ENCODE measurements at places on chromosomes 16 and 17.

DNA sequence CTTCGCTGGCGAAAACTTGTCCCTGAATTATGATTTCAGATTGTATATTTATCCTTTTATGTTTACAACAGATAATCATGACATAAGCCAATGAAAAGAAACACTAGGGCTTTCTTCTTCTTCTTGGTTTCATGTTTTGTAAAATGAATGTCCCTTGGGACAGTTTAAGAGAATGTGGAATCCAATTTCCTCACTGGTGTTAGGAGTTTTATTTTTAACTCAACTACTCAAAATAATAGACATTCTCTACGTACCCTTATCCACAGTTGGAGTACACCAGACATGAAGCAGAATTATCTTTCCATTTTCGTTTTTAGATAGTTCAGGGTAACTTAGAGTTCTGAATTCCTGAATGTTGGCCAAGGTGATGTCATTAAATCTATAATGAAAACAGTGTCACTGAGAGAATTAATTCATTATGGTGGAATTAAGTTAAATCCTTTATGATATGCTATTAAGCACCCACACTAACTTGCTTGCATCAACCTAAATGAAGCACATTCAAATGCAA, 43.4 kb downstream of the IRX6 start:
- no peak for DNase-seq

DNA sequence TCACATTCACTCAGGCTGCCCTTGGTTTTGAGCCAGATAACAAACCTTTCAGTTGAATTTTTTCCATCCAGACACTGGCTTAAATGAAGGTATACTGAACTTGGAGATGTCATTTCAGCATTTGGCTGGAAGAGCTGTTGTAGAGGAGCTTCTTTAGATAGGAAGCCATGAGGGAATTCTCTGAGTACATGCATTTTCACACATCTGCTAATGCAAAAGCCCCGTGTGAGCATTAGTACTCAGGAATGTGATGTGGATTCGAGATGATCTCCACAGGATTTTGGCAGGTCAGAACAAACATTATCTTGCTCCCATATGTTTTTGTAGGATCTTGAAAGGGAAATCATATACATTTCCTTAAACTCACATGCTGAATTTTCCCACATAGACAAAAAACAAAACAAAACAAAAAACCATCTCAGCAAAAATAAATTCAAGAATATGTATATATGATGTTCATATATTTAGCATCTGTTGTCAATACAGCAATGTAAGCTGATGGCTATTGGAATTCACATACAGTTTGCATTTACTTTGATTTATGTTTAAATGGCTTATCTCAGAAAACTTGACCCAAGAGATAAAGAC, 277.2 kb upstream of the TBX2 start:
- DNase-seq, result no peak

DNA sequence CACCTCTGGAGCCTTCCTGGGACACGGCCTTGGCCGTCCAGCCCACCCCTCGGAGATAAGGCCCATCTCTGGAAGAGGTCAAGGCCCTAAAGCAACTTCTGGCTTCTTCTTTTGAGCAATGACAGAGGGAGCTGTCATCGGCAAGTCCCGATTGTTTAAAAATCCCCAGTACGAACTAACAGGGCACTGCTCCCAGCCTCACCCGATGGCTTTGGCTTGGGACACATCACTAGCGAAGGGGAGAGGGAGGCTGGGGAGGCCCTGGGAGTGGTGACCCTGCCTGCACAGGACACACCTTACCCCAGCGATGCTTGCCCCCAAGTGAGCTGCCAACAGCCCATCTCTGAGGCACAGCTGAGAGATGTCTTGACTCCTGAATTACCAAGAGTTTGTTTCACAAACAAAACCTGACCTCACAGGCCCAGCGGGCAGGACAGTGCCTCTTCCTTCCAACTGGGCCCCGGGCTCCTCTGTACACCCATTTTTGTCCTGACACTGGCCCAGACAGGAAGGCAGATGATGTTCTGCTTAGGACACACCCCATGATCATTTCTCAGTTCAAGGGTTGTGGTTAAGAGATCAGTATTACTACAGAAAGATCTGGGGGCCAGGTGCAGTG, 4.8 kb downstream of the SYNGR2 start:
- DNase-seq, result peak; percentile 42

DNA sequence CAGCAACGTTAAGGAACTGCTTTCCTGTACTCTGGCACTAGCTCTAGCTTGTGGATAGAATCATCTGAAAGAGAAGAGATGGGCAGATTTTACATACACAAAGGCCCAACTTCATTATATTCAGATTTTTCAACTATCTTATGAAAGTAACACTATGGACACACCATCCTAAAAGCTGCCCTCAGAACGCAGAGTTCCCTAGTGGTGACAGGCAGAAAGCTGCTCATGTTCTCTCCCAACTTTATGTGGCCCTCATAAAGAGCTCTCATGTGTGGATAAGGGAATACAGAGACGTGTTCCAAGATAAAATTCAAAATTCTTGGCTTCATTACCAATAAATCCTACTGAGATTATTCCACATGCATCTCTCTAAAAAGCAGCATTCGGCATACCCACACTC, 1.5 kb downstream of the CFAP20 start:
- DNase-seq, result no peak

DNA sequence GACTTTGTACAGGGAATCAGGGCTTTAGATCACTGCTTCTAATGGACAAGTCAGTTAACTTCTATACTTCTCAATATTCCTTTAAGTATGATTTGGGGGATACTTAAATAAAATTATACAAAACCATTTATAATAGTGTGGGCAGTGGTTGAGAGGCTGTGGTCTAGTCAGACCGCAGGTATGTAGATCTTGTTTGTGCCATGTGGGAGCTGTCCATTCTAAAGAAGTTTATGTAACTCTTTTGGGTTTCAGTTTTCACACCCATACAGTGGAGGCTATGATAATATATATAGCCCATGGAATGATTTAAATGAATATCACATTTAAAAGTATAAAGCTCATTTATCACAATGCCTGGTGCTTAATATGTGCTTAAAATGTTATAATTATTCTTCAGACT, 654.3 kb upstream of the KIF2B start:
- no peak for DNase-seq

DNA sequence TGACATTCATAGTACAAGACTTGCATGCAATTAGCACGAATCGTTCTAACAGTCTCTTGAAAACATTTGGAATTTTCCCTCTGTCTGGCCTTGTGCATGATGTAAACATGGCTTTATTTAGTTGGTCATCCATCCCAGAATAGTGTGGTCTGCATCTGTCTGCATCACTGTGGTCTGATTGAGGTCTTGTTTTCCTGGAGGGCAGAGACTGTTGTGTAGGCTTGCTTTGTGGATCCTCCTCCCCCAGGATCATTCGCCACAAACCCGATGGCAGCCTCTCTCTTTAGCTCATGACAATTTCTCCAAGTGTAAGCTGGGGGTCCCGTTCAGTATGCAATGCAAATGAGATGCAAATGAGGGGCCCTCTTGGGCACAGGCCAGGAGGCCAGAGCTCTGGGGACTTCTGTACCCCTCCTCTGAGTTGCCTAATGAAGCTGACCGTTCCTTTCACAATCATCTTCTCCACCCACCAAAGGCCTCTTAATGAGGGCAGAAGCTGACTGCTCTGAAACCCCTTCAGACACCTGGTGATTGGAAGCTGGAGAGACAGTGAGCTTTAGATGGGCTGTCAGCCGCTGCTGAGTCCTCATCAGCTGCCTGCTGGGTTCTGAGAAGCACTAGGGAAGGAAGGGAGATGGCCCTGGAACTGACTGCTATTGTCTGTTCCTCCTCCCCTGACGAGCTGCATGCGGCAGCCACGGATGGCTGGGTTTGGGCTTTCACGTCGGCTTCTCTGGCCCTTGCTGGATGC, 201.2 kb upstream of the CACNG3 start:
- DNase-seq, result no peak

DNA sequence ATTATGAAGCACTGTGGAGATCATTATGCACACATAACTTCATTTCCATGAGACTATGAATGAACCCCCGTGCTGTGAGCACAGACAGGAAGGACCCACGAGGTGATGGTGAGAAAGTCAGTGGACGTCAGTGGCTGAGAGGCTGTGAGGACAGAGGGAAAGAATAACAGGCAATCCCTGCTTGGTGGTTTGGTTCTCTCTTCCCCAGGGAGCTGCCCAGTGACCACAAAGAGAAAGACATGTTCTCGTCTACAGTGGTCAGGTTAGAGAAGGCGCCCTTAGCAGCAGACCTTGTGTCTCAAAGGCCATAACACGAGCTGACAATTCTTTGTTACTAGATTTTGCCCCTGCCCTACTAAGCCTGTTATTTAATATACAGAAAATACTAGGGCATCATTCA, 609.2 kb downstream of the TOX3 start:
- no peak for DNase-seq

DNA sequence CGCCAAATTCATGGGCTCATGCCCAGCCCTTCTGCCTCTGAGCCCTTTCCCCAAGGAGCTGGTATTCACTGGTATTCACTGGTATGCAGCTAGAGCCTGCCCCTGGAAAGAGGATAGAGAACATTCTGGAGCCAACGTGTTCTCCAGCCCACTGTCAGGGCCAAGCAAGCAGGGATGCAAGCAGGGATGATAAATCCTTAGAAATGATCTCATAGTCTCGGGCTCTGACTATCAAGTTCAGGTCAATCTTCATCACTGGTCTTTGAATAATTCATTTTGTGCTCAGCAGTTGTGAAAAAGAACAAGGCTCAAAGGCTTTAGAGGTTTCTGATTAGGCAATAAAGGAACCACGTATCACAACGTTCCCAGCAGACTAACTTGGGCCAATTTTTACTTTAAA, 57.3 kb downstream of the CACNG5 start:
- no peak for DNase-seq

GRCh38 chr16:718922-719321, 2.0 kb upstream of the ANTKMT start:
- DNase-seq, result no peak

DNA sequence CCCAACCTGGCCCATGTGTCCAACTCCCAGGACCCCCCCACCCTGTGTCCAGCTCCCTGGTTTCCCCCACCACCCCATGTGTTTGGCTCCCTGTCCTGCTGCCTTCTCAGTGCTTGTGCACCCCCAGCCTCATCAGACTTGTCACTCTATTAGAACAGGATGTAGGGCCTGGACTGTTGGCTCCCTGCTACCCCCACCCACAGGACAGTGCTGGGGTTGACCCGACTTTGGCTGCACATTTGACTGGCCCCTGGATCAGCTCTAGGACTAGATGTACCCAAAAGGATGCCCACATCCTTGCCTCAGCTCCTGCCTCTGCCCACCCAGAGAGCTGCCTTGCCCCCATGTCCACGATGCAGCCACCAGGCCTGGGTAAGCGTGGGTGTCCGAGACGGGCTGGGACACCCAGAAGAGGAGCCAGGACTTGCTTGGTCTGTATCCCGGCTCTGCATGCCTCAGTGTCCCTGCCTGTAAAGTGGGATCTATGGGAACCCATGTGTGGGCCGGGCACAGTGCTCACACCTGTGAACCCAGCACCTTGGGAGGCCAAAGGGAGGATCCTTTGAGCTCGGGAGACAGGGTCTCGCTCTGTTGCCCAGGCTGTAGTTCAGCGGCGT, 1.5 kb upstream of the CCDC57 start:
- DNase-seq, result no peak

- DNase-seq, result peak; percentile 61
These were observed 471.6 kb downstream of the SOX9 start for GRCh38 chr17:72592242-72592966.

DNA sequence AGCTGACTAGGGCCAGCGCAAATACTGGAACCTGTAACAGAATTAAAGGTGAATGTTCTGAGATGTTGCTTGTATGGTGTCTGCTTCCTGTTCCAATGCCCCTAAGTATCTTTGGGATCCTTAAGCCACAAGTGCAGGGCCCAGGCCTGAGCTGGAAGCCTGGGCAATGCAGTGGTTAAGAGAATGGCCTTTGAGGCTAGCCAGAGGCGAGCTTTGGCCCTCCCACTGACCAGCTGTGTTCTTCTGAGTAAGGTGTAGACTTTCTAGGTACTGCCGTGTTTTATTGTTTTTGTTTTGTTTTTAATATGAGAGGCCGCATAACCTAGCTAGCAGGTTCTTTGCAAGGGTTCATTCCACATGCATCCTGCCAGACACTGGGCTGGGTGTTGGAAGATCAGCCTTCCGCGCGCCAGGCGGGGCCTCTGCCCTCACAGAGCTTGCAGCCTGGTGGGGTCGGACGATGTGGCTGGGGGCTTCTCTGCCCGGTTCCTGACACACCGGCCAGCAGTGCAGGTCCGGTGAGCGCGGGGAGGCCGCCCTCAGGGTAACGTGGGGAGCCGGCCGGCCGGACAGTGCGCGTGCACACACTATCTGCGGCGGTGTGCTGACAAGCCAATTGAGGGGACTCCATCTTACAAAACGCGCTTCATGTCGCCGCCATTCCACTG, 551 bp upstream of the MLX start:
- DNase-seq, result no peak

DNA sequence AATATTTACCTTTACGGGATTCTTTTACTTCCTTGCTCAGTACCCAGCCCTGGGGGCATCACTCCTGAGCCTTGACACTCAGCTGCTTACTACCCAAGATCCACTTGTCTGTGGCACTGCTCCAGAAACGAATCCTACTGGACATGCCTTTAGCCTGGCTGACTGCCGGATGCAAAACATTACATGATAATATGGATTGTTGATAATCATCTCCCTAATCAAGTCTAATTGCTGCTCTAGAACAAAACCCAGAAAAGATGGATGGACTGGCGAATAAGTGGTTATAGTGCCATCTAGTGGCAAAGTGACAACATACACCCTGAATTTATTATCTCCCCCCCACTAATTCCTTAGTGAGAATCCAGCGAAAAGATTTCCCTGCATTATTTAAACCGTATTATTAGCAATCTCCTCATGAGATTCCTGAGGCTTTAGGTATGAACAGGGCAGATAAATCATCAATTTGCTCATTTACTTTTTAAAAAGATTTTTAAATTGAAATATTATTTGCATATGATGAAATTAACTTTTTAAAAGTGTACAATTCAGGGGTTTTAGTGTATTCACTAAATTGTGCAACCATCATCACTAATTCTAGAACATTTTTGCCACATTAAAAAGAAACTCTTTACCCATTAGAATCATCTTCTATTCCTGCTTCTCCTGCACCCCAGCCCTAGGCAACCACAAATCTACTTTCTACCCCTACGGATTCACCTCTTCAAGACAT, 61.6 kb downstream of the RGS9 start:
- DNase-seq, result peak; percentile 68

- no peak for DNase-seq
These were observed at the start of gene CYTH1 for GRCh38 chr17:78781893-78782304. Gene CYTH1 (minus strand): TSS chr17:78782273. CDS start chr17:78782223, 50 bp downstream.

- peak; percentile 51 for DNase-seq
These were observed 857 bp downstream of the TMC8 start for GRCh38 chr17:78131172-78132083.

DNA sequence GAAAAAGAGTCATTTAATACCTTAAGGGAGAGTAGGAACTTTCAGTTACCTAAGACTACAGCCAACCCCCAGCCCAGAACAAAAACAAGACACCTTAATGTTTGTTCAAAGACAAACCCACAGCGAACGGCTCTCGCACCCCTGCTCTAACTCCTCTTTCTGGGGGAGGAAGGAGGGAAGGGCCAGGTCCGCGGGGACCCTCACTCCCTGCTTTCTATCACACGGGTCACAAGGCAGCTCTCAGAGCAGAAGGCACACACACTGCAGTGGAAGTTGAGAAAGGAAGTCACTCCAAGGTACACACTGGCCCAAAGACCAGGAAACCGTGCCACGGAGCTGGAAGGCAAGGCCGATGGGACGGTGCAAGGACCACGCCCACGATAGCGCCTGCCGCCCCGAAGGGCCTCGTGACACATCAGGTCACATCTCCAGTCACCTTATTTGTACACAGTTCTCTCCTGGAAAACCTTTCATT, 10.0 kb downstream of the LITAFD start:
- no peak for DNase-seq

GRCh38 chr17:83136156-83136555, 56.7 kb downstream of the METRNL start:
- no peak for DNase-seq
